Mucosa of descending colon (tissue), 3 donors: ENCODE measurements at places on chromosomes 5 and 9. TPM values are rescaled to one million over a fixed set of nuclear protein-coding genes. Genes with fewer than 3 reads are reported as not detected.
A peak's percentile ranks its signal among the peaks of the same experiment; 100 is the strongest.

The OTP gene
- not detected for total RNA-seq

DNA sequence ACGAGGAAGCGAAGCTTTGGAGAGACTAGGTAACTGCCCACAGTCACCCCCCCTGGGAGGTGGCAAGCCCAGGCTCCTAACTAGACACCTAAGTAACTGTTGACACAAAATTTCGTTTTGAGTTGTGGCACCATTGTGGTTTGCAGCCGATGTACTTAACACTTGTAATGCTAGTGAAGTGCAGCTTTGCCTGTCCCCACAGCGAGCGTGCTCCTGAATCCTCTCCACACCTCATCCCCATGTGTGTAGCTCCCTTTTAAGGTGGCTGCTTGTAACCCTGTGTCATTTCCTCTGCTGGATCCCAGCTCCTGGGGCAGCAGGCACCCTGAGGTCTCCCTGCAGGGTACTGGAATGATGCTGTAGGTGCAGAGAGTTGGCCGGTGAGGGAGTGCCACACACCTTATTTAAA, 114.9 kb downstream of the TRIO start:
- no peak for DNase-seq

DNA sequence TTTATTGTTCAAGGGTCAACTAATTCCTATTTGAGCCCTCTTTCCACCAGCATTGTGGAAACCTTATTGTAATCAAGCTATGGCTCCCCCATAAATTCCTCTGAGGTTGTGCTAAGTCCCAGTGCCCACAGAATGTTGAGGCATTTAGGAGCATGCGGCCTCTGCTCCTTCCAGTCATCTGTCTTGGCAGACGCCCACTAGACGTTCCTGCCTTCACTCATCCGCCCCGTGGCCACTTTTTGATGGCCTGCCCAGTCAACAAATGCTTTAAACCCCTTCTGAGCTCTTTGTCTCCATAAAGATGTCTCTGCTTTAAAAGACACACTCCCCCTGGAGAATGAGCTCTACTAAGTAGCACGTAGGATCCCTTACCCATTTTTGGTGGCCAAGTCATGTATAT, 104.7 kb downstream of the GAS1 start:
- no peak for DNase-seq

The MELK gene
- 4.5 TPM for total RNA-seq

- no peak for DNase-seq
Observed at GRCh38 chr5:78594610-78595457, 53.7 kb downstream of the LHFPL2 start.

GRCh38 chr9:80699511-80699998, 989.8 kb downstream of the TLE1 start:
- DNase-seq = no peak

The ARAP3 gene
- total RNA-seq = 8.0 TPM

GRCh38 chr5:103561685-103562452, 720 bp downstream of the NUDT12 start:
- DNase-seq = peak; percentile 42

DNA sequence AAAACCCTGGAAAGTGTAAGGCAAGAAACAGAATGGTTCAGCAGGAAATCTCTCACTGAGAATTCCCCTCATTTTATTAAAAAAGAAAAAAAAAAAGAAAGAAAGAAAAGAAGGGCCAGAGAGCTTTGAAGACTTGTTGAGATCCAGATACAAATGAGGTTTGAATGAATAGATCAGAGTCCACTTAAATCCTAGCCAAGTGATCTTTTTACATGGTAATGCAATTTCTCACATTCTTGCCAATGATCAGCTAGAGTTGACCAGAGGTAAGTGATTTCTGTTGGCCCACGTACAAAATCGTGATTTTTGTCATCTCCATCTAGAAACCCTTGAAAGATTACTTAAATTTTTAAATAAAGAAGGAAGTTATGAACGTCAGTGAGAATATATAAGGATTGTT, 261.5 kb upstream of the PCSK5 start:
- DNase-seq = no peak

DNA sequence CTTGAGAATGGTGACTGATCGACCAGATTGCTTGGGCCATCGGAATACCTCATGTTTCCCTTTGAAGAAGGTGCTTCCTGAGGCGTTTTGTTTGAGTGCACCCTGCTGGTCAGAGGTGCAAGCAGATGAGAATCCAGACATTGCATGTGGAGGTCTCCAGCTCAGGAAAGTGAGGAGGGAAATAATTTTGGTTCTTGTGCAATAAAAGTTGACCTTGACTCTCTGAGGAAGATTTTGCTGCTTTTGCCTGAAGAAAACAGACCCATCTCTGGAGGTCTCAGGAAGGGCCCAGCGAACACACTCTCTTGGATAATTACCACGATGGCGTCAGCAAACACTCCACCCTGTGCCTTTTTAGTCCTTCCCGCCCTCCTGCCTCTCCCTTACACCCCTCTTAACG, 69.7 kb downstream of the GRAMD2B start:
- DNase-seq = no peak

GRCh38 chr9:125343518-125344275, 82.1 kb downstream of the GAPVD1 start:
- no peak for DNase-seq

DNA sequence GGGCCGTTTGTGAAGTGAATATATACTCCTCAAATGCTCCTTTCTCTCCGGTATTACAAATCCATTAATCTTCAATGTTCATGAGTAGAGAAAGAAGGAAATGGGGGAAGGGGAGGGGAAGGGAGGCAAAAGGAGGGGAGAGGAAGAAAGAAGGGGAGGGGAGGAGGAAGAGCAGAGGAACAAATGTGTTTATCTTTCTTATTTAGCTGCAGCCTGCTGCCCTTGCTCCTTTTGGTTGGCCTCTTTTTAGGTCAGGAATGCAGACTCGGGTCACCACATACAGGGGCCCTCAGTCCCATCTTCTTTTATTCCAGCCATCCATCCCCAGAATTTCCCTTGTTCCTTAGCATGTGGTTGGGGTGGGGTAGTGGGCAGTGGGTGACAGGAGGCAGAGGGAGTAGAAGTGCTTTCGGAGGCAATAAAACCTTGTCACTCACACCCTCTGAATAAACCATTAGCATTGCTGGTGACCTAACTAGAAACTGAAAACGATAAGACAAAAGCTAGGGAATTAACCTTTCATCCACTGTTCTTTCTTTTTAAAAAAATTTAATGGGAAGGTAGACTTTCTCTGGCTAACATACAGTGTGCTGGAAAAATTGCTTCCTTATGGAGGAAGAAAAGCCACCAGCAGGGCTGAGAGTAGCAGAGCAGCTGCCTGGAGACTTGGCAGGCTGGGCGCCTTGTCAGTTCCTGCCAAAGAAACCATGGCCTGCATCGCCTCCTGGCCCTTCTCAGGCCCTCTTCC, 16.8 kb upstream of the PRLR start:
- peak; percentile 72 for DNase-seq

The MCC gene
- total RNA-seq = 4.4 TPM

The MUSK gene
- total RNA-seq = 1.4 TPM

DNA sequence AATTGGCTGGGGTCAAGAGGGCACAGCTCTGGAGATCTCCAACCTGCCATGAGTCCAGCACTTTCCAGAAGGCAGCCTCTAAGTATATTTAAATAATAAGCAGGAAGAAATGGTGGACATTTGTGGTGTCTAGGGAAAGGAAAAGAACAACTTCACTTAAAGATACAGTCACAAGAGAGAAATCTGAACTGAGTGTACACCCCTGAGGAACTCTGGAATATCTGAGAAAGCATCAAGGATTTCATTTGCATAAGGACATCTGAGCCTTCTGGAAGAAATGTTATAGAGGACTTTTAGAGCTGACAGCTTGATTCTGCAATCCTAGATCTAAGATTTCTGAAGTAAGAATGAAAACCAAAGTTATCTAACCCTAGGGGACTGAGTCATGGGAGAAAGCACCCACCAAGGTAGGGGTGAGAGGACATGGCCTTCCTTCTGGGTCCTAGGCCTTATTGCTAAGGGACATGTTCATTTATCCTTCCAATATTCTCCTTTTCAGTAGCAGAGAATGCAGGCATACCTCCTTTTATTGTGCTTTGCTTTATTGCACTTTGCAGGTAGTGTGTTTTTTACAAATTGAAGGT, 253.4 kb upstream of the SLC24A2 start:
- DNase-seq = no peak

GRCh38 chr9:32376285-32376684, 8.2 kb upstream of the ACO1 start:
- no peak for DNase-seq

GRCh38 chr5:32123889-32124676, 50.0 kb downstream of the GOLPH3 start:
- no peak for DNase-seq

DNA sequence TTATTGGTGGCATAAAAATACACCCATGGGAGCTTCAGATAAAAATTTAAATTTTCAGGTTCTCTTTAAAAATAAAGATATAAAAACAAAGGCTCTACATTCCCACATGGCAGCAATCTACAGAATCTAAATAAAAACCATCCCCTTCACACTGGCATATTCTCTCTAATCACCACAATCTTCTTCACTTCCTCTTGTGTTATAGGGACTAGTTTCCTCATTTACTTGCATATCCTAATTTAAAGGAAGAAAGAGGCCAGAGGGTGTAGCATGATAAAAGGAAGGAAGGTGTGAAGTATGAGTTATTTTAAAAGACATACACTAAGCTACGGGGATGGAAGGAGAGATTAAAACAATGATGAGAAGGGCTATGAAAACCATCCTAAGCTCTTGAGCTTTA, 390.5 kb downstream of the ZNF608 start:
- DNase-seq = no peak

DNA sequence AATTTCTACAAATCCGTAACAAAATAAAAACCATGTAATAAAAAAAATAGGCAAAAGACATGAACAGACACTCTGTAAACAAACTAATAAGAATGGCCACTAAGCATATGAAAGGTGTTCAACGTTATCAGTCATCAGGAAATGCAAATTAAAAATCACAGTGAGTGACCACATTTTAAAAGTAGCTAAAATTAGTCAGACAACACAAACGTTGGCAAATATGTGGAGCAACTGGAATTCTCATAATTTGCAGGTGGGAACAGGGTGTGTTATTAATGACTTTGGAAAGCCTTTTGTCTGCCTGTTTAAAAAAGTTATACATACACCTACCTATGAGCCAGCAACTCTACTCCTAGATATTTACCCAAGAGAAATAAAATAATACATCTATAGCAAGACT, 164.4 kb downstream of the RMI1 start:
- DNase-seq = no peak

The IFNA21 gene
- total RNA-seq = not detected

DNA sequence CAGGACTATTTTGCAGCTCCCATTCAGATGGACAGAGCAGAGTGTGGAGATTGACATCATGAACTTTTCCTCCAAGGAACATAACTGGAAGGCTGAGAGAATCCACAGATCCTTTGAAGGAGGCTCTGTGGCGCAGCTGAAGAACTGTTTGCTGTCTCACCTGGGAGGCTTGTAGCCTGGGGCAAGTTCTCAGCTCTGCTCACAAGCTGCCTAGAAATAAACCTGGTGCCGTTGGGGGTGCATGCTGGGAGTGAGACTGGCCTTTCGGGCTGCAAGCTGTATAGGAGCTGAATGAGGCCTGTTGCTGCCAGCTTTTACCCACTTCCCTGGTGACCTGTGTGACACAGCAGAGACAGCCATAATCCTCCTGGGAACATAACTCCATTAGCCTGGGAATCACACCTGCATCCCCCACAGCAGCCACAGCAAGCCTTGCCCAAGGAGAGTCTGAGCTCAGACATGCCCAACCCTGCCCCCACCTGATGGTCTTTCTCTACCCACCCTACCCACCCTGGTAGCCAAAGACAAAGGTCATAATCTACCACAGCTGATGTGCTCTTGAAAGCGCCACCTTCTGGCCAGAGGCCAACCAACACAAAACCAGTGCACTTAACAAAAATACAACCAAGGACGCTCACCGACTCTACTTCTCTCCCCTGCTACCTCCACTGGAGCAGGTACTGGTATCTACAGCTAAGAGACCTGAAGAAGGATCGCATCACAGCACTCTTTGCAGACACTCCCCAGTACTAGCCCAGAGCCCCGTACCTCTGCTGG, 205.1 kb upstream of the MRPS30 start:
- DNase-seq = no peak

The PCDHGA12 gene
- 5.5 TPM for total RNA-seq

The PFN3 gene
- not detected for total RNA-seq

The UBE2QL1 gene
- 4.1 TPM for total RNA-seq

DNA sequence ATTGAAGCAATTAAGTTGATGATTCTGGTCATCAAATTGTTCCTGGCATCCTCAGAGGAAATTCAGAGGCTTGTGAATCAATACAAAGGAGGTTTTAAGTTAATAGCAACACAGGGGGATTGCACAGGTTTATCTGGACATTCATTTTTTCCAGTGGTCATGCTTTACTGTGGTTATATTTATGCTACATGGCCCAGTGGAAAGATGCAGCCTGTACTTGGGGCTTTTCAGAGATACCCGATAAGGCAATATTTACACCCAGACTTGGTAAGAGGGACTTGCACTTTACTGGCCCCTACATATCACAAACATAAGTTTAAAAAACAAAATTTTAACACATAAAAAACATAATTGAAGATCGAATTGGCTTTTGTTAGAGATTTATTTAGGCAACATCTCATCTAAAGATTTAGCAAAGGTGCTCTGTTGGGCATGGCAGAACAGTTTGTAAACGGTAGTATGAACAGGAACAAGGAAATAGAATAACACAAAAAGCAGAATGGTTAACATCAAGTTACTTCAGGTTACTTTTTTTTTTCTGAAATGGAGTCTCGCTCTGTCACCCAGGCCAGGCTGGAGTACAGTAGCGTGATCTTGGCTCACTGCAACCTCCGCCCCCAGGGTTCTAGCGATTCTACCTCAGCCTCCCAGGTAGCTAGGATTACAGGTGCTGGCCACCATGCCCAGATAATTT, 49.7 kb upstream of the GLDC start:
- DNase-seq = no peak

The PCDHGA5 gene
- 1.2 TPM for total RNA-seq

GRCh38 chr9:116280529-116280928, 126.9 kb downstream of the PAPPA start:
- no peak for DNase-seq

The PIP5K1B gene
- total RNA-seq = 60.0 TPM

DNA sequence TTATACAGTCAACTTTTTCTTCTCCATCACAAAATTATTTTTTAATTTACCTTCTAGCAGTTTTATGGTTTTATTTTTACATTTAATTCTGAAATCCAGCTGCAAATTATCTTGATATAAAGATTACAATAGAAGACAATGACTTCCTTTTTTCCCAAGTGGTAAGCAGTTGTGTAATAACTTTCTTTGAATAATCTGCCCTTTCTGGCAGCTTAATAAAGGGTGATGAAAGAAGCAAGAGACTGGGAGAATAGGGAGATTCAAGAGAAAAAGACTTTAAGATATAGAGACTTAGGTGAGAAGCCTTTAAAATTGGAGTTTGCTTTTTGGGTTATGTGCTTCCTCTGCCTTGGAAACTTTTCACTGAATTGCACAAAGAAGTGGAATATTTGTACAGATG, 100.4 kb upstream of the FREM1 start:
- no peak for DNase-seq

GRCh38 chr9:27203783-27204182, 93.2 kb downstream of the EQTN start:
- DNase-seq = no peak

The MAP1B gene
- 6.5 TPM for total RNA-seq

GRCh38 chr5:15691521-15691920, 191.5 kb downstream of the FBXL7 start:
- DNase-seq = no peak

- DNase-seq = peak; percentile 41
Observed at GRCh38 chr9:68822596-68823165, 117.6 kb downstream of the PIP5K1B start.
